ENCODE measurements at places on chromosomes 1 and 21.

- DNase-seq = no peak
Measured at GRCh38 chr1:16116625-16117024, 39.2 kb downstream of the EPHA2 start.

- no peak for DNase-seq
Measured at GRCh38 chr21:37208056-37208721, 58.9 kb downstream of the VPS26C start.

- DNase-seq = no peak
Measured at GRCh38 chr1:214425716-214426425, 125.5 kb downstream of the PTPN14 start.

DNA sequence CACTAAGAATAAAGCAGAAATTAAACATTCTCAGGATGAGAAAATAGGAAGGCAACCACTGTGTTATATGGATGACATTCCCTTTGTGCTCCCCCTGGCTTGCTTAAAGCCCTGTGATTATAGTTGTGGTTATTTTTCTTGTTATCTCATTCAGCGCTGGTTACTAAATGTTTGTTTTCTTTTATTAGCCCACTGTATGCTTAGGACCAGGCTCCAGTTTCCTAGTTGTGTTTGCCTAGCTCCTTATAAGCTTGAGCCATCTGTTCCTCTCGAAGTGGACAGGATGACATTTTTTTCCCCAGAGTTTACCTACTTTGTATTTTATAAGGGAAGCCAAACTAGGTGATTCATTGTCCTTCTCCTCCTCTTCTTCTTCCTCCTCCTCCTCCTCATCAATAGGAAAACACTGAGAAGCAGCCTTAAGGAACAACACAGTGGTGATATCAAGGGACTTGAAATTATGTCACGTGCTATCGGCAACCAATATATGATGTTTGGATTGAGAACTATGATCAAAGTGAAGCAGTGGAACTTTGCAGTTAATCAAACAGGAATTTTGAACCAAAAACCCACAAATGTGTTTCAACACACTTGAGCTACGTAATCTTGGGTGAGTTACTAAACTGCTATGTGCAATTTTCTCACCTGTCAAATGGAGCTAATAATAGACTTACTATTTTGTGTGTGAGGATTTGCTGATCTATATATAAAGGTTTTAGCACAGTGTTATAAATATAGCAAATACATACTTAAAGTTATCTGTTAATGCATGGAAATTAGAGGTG, 35.1 kb upstream of the RGS7 start:
- no peak for DNase-seq

DNA sequence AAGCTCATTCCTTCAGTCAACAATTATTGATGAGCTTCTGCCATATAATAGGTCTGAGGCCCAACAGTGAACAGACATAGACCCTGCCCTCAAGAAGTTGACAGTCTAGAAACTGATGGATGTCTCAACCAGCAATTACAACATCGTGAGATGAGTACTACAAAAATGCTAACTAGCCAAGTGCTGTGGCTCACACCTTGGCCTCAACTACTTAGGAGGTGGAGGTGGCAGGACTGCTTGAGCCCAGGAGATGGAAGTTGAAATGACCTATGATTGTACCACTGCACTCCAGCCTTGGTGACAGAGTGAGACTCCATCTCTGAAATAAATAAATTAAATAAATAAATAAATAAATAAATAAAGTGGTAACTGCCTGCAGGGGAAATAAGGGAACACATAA, 11.7 kb upstream of the PTP4A2 start:
- no peak for DNase-seq

DNA sequence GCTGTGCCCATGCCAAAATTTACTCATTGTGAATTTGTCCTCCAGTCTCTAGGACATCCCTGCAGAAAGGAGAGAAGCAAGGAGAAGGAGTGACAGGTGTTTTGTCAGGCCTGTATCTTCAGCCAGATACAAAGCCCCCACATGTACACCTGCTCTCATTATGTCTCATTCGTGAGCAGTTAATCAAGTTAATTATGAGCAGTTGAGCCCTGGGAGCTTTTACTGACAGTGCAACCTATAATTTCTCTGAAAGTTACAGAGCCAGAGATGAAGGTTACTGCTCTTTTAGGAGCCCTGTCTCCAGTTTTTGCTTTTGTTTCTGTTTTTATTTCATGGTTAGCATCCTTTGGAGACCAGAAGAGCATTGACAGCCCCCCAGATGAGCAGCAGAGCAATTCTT, 5.0 kb upstream of the ILDR2 start:
- no peak for DNase-seq

DNA sequence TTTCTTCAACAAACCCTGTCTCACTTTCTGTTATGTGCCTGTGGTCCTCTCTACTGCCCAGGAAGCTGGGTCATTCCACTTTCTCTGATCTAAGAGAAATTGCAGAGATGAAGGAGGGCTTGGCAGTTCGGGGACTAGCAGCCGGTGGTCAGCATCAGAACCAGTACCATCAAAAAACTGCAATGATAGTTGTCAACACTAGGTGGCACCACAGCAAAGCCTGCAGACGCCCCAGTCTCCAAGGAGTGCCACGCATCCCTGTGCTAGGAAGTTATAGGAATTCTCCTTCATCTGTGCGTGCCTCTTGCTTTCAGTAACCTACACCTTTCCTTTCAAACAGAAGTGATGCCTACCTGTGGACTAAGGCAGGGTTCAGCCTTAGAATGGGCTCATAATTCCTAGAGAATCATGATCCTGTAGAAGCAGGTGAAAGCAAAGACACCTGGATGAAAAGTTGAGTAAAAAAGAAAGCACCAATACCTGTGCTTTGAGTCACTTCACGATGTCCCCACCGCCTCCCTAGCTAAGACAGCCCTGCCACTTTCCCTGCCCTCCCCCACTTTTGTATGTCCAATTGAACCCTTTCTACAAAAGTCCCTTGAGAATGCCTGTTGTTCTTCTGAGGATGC, 129.2 kb downstream of the ADAMTS1 start:
- no peak for DNase-seq
